Lower lobe of right lung (tissue), 2 donors: ENCODE measurements at places on chromosomes 1 and 21. TPM values are rescaled to one million over a fixed set of nuclear protein-coding genes. Genes with fewer than 3 reads are reported as not detected.

DNA sequence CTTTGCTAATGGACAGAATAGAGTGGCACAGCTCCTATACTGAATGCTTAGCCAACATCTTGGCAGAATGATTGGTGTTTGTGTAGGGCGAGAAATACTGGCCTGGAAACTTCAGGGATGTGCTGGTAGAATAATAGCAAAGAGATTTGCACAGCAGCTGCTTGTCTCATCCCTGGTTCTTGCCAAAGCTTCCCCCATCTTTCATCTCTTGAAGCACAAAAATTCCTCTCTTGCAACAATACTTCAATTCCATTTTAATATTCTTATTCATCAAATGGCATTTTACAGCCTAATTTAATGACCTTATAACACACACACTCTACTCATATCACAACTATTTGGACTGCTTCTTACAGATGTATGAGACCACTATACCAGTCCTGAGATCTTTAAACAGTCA is 37.7 kb downstream of the LHX8 start:
- no peak for DNase-seq

GRCh38 chr1:67572594-67573221 is 112.3 kb upstream of the GADD45A start:
- peak; percentile 67 for DNase-seq

- DNase-seq, result no peak
Observed at GRCh38 chr21:29656504-29657239, 283.1 kb downstream of the GRIK1 start.

GRCh38 chr1:242178436-242178835 is 179.5 kb upstream of the MAP1LC3C start:
- DNase-seq, result no peak

- DNase-seq, result no peak
Observed at GRCh38 chr1:198849093-198849492, 210.3 kb downstream of the PTPRC start.

GRCh38 chr1:116504308-116505156 is 66.3 kb downstream of the CD58 start:
- DNase-seq, result peak; percentile 89

DNA sequence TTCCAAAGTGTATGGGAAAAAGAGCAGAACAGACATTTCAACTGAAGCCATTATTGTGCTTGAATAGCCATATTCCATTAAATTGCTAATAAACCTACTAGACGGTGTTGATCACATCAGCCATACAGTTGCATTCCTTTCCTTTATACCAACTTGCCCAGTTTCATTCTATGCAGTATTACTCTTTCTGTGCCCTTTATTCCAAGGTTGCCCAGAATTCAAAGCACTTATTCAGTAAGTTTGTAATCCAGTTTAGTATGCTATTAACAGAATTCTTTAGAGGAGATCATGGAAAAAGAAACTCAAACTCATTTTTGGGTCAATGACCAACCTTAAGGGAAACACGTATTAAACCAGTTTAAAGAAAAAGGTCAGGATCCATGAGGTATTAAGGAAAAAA is 89.5 kb downstream of the DDAH1 start:
- no peak for DNase-seq

GRCh38 chr1:221759436-221759835 is 17.5 kb upstream of the DUSP10 start:
- no peak for DNase-seq

GRCh38 chr1:4652631-4653327 is 1.6 kb upstream of the AJAP1 start:
- peak; percentile 69 for DNase-seq

- DNase-seq, result no peak
Observed at GRCh38 chr1:180309338-180309737, 79.3 kb downstream of the LHX4 start.

GRCh38 chr1:160371346-160371631 is 4.4 kb downstream of the NHLH1 start:
- no peak for DNase-seq

GRCh38 chr21:44903050-44903685 is 17.5 kb downstream of the ITGB2 start:
- DNase-seq, result peak; percentile 61

- DNase-seq, result no peak
Observed at GRCh38 chr1:161074676-161075368, 5.1 kb upstream of the ARHGAP30 start.

DNA sequence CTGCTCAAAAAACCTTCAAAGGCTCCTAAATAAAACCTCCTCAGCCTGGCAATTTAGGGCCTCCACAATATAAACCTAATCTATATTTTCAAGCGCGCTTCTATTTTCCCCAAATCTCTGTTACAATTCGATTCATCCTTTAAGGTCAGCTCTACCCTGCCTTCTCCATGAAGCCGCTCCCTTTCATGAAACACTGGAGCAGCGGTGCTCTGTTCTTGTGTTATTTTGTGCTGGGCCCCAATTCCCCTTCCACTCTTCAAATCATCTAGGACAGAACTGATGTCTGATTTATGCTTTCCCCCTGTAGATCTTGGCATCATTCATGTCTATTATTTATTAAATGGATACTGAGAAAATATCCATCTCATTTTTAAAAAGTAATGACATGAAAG is 6.9 kb downstream of the ERRFI1 start:
- DNase-seq, result no peak

DNA sequence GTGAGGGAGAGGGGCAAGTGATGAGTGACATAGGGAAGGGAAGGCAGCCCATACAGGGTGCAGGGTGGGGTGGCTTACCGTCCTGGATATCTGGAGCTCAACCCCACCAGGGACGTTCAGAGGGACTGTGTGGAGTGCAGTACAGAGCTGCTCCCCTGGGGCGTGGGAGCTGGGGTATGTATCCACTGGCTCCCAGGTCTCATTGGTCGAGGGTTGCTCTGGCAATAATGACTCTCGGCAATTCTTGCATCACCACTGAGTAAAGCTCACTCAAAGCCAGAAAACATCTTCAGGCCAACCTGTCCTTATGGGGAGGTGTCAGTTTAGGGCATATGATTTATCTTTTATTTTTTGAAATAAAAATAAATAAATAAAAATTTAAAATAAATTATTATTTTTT is 43.2 kb upstream of the RUNX3 start:
- no peak for DNase-seq

GRCh38 chr1:34709547-34709946 is 45.3 kb upstream of the GJB5 start:
- DNase-seq, result no peak

DNA sequence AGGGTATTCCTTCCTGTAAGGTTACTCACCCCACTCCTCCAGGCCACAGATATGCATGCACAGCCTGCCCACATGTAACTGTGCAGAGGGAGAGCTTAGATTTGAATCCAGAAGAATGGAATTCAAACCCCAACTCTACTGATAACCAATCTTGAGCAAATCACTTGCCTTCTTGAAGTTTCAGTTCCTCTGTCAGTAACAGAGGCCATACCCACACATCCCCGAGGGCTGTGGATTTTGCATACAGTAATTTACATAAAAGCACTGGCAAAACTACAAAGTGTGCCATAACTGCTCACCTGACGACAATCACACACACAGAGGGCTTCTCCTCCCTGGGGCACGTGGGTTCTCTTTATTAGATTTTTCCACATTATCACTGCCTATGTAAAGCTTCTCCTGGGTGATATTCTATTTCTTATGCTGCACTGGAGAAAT is 18.6 kb downstream of the CD247 start:
- no peak for DNase-seq

GRCh38 chr1:75630004-75630594 is 19.2 kb upstream of the SLC44A5 start:
- DNase-seq, result no peak

GRCh38 chr1:165235155-165235776 is 121.2 kb downstream of the LMX1A start:
- no peak for DNase-seq

DNA sequence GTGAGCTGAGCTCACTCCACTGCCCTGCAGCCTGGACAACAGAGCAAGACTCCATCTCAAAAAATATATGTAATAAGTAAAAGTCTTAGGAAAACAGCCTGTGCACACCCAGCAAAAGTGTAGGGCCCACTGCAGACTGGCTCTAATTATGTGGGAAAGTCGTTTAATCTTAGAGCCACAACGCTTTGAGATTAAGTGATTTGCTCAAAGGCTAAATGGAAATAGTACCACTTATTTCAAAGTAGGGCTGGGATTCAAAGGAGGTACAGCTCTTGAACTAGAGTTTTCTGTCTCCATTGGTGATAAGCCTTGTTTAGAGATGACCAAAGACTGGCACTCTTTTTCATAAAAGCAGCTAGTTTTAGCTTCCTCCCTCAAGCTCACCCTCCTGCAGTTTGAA is 2.2 kb downstream of the TACSTD2 start:
- DNase-seq, result no peak

GRCh38 chr1:147622731-147623130 is 47.6 kb downstream of the ACP6 start:
- DNase-seq, result no peak

- DNase-seq, result peak; percentile 82
Observed at GRCh38 chr1:40818264-40818961, 34.8 kb downstream of the KCNQ4 start.

DNA sequence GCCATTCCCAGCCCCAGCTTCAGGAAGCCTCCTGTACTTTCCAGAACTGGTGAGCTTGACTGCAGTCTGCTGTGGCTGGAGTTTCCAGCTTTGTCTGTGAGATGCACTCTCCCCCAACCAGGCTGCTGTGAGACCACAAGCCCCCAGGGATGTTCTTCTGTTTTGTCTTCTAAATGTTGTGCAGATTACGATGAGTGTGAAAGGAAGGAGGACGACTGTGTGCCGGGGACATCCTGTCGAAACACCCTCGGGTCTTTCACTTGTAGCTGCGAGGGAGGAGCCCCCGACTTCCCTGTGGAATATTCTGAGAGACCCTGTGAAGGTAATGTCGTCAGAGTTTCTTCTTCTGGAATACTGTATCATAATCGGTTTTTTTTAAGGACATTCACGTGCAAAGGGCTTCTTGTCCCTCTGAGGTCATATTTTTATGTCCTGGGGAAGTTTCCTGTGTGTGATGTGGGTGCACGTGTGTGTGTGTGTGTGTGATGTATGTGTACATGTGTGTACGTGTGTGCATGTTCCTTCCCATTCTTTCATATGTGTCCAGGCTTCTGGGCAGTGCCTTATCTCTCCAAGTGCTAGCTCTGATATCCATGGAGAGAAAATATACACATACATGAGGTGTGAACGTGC is 49.9 kb downstream of the UMODL1 start:
- no peak for DNase-seq

GRCh38 chr1:89298461-89298860 is 25.8 kb upstream of the GBP5 start:
- DNase-seq, result no peak

ACKR1 gene
- total RNA-seq, result 30.4 TPM

RNF11 gene
- 83.6 TPM for total RNA-seq

ZNF326 gene
- 16.1 TPM for total RNA-seq

CASZ1 gene
- total RNA-seq, result 47.5 TPM

NEGR1 gene
- total RNA-seq, result 18.1 TPM

LCE1C gene
- total RNA-seq, result not detected

SMG5 gene
- 68.9 TPM for total RNA-seq

TEX50 gene
- not detected for total RNA-seq

CFAP107 gene
- 2.9 TPM for total RNA-seq

IFT25 gene
- 23.7 TPM for total RNA-seq
